AG10803 (cell line): ENCODE measurements at places on chromosomes 6 and 20.

DNA sequence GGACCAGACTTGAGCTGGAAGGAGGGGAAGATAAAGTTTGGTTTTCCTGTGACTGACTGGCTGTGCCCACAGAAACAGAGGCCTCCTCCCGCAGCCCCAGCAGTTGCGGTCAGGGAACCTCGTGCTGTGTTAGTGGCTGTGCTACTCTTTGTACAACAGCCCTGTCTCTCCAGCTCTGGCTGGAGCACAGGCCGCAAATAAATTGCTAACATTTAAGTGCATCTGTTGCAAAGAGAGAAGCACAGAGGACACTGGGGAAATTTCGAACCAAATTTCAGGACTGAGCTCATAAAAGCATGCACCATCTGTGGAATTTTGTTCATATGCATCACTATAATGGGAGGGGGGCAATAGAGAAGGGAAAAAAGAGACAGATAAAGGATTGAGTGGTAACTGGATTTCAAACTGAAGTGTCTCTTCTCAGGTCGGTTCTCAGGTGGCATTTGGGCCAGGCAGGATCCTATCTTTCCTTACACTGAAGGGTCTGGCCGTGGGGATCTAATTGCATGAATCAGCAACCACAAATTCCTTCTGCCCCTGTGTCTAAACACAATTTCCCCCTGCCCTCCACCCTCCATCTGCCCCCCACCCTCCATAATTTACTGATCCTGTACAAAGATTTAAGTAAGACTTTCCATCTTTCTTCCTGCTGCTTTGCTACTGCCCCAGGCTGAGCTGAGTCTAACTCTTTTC is 88.9 kb upstream of the ATXN1 start:
- DNase-seq = no peak

GRCh38 chr6:157428427-157429202 is 47.6 kb downstream of the ZDHHC14 start:
- no peak for DNase-seq

DNA sequence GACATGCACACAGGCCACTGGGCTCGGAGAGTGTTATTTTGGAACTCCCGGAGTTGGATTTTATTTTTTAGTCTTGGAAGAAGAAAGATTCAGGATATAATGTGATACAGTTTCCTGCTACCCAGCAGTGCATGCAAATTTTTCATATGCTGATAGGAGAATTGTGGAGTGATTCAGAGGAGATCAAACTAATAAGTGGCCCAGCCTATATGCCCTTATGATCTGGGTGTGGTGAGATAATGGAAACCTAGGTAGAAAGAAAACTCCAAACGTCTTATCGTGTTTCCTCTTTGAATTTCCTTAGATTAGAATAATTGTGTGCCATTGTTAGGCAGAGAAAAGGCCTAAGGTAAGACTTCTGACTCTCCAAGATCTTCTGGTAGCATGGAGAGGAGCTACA is 401.2 kb upstream of the BTBD3 start:
- no peak for DNase-seq

GRCh38 chr6:814378-815347 is 121.7 kb upstream of the EXOC2 start:
- DNase-seq = no peak

- DNase-seq = no peak
Measured at GRCh38 chr20:32485770-32486478, 99.2 kb downstream of the NOL4L start.

- no peak for DNase-seq
Measured at GRCh38 chr6:43269273-43270007, 26.2 kb downstream of the TTBK1 start.

- no peak for DNase-seq
Measured at GRCh38 chr6:21455071-21455470, 138.5 kb upstream of the SOX4 start.

DNA sequence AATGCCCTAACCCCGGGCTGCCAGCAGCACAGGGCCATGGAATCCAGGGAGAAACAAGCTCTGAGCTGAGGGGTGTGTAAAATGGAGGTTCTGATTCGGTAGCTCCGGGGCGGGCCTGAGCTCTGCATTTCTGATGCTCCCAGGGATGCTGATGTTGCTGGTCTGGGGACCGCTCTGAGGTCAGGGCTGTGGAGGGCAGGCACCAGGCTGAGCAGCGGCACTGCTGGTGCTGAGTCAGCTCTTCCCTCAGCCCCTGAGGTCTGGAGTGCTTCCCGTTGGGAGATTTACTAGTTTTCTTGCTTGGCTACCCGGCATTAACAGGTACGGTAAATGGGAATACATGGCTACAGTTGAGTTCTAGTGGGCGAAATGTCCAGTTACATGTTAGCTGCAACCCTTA is 18.6 kb upstream of the CST3 start:
- no peak for DNase-seq
